Cerebellar cortex (tissue), 1 donor: ENCODE measurements at places on chromosomes 2 and 18.

GRCh38 chr18:55300936-55301531 lies 287.0 kb downstream of the TCF4 start:
- DNase-seq, result peak; percentile 78

DNA sequence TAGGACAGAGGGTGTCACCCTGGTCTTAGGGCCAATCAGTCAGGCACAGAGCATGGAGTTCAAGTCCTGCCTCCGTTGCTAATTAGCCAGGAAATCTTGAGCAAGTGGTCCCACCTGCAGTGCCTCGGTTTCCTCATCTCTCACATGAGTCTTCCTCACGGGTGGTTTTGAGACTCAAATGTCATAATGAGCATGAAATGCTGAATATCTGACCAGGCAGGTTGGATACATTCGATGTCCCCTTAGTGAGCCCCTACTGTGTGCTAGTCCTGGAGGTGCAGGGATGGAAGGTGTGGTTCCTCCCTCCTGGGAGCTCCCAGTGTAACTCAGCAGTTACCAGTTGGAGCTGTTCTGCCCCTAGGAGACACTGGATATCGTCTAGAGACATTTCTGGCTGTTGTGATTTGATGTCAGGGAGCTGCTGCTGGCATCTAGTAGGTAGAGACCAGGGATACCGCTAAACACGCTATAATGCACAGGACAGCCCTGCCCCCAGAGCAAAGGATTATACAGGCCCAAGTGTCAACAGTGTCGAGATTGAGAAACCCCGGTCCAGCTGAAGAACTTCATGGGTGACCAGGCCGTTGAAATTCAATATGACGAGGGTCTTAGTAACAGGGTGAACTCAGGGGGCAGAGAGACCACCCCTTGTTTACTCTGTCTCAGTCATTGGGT lies 118.5 kb upstream of the TWIST2 start:
- DNase-seq, result no peak

DNA sequence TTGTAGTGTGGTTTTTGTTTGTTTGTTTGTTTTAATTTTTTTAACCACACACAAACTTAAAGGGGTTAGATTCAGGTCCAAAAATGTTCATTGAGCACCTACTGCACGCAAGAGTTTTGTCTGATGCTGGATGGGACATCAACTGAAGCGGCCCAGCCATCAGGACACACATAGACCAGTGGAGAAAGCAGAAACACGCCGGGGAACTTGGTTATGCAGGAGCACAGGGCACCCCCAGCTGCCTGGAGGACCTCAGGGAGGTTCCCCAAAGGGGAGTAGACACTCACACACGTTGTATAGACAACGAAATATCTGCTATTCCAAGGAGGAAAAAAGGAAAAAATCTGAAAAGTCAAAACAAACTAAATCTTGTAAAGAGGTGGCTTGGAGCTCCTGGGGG lies 191.7 kb downstream of the GBX2 start:
- DNase-seq, result no peak

GRCh38 chr2:129499747-129500146 lies 479.7 kb upstream of the RAB6C start:
- no peak for DNase-seq

GRCh38 chr2:39436592-39437521 lies at the start of gene MAP4K3:
MAP4K3 (minus strand) TSS chr2:39437285; CDS start chr2:39436987, 298 bp downstream.
- peak; percentile 93 for DNase-seq

- DNase-seq, result no peak
Observed at GRCh38 chr2:31234683-31235503, 941 bp downstream of the EHD3 start.

GRCh38 chr2:99880148-99880963 lies 262.0 kb downstream of the AFF3 start:
- peak; percentile 91 for DNase-seq

DNA sequence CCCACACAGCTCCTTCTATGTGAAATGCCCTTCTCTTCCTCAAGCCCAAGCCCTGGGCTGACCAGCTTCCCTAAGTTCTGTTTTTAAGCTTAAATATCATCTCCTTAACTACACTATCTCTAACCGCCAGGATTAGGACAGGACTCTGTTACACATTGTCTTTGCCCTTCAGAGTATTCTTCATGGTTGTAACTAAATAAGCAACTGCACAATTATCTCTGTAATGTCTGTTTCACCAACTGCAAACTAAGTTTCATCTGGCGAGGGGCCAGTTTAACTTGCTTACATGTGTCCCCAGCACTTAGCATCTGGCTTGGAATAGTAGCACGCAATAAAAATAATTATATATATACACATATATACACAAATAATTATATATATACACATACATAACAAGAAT lies 1.1 kb upstream of the ERMN start:
- DNase-seq, result no peak

GRCh38 chr18:21930177-21930576 lies 189.6 kb downstream of the MIB1 start:
- no peak for DNase-seq

- no peak for DNase-seq
Observed at GRCh38 chr2:88754585-88755320, 63.3 kb downstream of the RPIA start.

- DNase-seq, result no peak
Observed at GRCh38 chr2:101502095-101502494, 27.2 kb upstream of the RFX8 start.

DNA sequence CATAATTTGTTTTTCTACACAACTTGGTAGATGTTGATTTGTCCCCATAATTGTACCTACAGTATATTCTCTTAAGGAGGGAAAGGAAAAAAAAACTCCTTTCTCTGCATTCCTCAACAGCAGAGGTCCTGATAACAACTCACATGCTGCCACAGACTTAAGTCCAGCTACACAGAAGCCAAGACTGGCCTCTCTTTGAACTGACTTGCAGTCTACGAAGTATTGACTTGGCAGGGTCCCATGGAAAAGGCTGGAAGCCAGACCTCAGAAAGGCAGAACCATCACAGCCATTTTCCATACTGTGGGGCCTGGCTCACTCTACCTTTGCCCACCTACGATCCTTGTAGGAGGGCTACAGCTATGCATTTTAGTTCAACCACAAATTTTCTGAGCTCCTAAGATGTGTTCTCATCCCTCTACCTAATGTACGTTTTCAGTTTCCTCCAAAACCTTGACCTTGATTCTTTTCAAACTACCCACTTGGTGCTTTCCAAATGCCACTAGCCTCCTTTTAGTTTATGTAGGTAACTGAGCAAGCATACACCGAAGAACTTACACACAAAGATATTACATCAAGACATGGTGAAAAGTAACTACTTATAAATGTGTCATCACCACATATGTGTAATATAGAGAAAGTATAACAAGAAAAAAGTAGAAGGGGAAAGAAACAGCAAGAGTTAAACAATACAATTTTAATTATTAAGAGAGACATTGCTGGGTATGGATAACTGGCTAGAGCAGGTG lies 12.2 kb downstream of the LONRF2 start:
- no peak for DNase-seq

DNA sequence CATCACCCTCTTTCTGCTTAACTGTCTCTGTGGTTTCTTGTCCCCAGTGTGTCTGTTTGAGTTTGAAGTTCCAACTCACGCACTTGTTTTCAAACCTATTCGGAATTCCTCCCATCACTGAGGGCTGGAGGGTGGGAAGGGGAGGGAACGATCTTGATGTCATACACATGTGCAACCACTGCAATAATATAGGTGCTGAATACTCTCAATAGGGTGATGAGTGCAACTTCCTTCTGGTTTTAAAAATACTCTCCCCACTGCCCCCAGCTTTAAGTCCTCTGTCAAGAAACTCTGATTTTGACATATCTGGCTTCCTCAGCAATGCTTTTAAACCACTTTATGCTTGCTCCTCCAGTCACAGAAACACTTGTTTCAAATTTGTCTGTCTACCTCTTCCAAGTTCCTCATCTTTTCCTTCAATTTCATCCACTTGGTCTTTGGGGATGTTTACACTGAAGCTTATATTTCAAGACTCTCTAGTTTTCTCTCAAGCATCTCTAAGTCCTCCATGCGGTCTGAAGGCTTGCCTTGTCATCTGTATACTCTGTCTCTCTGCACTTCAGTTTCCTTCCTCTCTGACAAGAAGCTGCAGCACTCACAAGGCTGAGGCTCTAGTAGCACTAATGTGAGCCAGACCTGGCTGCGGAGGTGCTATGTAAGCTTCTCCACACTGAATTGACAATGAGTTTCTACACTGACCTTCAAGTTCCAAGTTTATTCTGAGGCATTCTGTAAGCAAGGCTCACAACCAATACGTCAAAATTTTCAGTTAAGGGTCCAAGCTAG lies 422.3 kb downstream of the ZEB2 start:
- no peak for DNase-seq

DNA sequence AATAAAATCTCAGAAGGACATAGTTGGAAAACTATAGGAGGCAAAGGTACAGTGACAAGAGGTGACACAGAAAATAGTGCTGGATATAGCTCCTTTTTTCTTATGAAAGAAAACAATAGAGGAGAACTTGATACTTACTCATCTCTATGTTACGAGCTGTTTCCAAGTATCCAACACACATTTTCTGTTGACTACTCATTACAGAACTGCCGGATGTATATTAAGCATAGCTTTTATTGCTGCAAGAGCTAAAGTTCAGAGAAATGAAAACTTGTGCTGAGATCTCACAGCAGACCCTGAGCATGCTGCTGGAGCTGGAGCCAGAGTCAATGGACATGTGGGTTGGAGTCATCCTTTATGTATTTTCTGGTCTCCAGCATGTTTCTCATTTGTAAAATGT lies 210.0 kb upstream of the NT5C1B start:
- no peak for DNase-seq

DNA sequence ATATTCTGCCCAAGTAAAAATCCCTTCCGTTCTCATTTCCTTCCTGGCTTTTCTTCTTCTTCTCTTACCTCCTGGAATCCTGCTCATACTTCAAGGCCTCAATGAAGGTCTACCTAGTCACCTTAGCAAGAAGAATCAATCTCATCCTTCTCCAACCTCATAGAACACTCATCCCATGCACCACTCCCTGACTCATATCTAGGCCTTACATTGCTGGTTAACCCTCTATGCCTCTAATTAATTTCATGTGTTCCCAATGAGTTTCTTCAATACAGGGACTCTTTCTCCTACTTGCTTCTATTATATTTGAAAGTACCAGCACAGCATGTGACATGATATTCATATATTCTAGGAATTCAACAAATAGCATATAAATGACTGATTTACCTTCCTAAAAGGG lies 63.0 kb downstream of the BCL11A start:
- DNase-seq, result no peak

DNA sequence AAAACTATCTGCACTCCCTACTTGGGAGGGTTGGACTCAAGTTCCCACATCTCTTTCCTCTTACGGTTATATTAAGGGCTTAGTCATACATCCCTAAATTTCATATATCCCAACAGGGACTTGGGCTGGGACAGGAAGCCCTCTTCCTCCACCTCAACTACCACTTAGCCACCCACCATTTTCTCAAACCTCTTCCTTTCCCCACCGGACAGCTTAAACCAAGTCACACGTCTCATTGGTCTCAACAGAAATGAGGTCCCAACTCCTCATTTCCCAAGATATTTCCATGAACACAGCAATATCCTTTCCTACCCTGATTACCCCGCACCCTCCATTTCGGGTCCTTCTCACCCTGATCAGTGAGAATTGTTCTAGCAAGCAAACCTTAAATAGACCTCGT lies 736 bp downstream of the ZSCAN30 start:
- DNase-seq, result peak; percentile 22

DNA sequence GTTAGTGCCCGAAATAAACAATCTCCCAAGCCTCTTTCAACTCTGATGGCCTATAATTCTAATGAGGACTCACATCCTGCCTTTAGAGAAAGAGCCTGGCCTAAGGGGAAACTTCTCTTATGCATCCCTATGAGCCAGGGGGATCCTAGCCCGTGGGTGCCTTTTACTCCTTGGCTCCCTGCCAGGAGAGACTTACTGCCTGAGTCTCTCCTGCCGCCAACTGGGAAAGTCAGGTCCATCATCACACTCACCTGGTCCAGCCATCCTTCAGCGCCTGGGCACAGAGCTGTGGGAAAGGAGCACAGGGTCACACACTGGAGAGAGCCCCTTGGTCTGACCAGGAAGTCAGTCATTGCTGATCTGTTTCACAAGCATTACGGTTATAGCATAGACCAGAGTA lies 24.1 kb downstream of the ENOSF1 start:
- no peak for DNase-seq

GRCh38 chr2:68700560-68700959 lies 34.1 kb upstream of the ARHGAP25 start:
- DNase-seq, result no peak

DNA sequence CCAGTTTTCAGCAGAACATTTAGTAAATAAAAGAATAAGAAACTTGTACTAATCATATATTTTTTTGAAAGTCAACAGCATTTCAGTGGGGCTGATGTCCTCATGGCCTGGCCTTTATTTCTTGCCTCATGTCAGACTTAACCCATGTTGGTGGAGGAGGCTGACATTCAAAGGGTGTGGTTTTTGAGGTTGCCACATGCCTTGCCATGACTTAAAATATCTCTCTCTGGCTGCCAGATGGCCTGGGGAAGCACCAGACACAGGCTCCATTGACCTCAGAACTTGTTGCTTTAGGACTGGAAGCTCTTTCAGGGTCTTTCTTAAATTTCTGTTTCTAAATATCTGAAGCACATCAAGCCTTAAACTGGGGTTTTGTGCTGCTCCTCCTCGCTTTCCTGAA lies 32.5 kb upstream of the CD28 start:
- no peak for DNase-seq

DNA sequence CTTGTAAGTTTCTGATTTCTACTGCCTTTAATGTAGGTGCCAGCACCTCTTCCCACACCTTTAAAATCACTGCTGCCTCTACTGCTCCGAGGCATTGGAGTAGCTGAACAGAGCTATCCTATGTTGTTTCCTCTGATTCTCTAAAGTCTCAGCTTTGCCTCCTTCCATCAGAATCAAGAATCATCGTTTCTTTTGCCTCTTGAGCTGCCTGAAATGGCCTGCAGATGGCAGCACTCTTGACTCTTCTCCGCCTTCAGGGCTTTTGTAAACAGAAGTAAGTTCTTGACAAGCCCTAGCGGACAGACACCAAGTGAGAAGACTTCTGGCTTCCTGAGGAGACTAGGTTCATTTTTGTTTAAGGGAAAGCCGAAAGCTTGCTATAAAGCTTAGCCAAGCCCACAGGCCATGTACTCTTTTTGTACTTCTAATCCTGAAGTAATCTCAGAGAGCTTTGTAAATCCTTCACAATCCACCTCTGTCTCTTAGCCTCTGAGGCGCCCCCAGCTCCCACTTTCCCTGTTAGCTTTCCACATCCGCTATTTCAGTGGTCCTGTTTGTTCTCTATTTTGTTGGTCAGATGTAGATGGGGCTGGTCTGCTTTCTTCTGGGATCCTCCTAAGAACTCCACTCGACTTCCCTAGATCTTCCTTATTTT lies 48.4 kb downstream of the GTF3C3 start:
- peak; percentile 72 for DNase-seq

DNA sequence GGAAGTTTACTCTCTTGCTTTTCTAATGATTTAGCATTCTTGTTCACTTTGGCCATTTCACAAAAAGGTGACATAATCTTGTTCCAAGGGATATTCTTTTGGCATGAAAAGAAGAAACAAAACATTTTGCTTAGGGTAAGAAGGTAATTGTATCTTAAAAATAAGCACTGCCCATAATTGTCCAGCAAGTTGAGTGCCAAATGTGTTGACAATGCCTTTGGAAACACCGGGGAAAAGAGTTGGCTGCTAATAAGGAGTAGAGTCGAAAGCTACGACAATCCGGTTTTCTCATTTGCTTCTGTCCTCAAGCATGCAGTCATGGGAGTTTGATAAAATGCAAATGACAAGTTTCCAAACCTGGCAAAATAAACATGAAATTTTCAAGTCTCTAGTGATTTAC lies 27.3 kb downstream of the ITGAV start:
- DNase-seq, result no peak
